ENCODE measurements at places on chromosomes 6 and 20.

DNA sequence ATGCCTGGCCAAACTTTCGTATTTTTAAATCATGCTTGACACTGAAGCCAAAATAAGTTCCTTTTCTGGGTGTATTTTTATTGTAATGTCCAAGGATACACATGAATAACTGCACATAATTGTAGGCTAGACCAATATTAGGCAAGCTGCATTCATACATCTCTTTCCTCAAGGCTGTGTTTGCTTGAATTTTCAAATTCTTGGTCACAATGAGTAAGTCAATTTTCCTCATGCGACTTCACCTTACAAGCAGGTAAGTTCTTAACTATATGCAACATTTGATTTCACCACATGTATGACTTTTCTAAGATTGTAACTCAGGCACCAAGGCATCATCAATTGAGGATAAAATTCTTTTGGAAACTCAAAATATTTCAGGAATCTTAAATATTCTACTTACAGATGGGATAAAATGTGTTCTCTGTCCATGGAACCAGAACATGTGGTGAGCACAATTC, 112.4 kb upstream of the ZNF217 start:
- no peak for DNase-seq

DNA sequence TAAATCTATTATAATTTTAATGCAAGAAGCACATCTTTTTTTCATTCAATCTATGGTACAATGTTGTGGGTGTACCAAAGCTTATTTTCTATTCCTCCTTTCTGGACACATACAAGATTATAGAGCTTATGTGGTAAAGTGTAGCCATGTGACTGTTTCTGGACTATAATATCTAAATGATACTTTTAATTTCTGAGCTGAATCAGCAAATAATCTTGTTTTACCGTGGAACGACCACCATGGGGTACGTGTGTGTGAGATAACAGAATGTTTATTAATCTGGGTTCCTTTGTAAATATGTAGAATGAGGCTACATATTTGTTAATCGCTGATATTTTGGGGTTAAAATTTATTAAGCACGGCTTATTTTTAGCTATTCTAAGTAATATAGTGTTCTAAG, 111.5 kb upstream of the EYS start:
- no peak for DNase-seq

DNA sequence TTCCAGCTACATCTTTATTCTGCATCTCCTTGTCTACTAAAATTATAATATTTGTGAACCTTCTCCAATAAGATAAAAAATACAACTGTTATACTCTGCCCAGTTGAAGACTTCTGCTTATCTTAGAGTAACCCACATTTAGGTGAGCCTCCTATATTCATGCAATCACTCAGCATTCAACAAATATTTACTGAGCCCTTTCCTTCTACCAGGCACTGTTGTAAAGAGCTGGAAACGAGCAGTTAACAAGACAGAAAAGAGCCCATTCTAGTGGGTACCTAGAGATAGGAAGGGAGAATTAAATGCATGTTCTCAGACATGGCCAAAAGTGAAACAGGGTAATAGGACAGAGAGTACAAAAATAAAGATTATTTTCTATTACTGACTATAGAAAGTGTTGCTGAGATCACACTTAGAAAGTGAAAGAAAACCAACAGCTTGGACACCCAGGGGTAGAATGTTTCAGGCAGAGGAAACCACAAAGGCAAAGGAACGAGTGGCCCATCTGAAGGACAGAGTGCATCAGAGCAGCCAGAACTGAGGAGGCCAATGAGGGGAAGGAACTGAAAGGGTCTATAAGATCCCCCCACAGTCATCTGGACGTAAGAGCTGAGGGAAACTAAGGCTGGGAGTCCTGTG, 50.8 kb upstream of the SMLR1 start:
- no peak for DNase-seq

DNA sequence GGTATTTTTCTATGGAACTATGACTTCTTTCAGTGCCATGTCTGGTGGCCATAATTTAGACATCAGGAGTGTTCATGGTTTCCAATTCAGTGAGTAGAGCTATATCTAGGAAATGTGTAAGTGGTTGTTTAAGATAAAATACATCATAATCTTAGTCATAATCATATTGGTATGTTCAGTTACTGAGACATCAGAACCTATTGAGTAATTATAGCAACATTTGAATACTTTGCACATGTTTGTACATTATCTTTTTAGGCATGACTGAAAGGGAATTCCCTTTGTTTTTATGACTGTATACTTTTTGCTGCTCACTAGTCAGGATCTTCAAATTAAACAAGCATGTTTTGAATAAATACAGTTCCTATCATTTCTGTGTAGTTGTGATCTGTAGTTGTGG, 64.0 kb downstream of the STXBP5 start:
- no peak for DNase-seq

DNA sequence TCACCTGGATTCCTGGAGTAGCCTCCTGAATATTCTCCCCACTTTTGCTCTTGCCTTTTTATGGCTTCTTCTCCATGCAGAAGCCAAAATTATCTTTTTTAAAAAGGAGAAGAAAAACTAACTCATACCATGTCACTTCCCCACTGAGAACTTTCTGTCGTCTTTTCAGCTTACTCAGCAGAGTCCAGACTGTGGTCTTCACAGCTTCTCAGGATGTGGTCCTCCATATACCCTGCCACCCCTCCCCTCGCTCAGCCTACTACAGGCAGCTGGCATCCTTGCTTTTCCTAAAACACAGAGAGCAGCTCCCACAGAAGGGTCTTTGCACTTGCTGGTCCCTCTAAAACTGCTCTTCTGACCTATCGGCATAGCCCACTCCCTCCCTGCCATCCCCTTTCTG, 89.4 kb upstream of the ISM1 start:
- DNase-seq: no peak

DNA sequence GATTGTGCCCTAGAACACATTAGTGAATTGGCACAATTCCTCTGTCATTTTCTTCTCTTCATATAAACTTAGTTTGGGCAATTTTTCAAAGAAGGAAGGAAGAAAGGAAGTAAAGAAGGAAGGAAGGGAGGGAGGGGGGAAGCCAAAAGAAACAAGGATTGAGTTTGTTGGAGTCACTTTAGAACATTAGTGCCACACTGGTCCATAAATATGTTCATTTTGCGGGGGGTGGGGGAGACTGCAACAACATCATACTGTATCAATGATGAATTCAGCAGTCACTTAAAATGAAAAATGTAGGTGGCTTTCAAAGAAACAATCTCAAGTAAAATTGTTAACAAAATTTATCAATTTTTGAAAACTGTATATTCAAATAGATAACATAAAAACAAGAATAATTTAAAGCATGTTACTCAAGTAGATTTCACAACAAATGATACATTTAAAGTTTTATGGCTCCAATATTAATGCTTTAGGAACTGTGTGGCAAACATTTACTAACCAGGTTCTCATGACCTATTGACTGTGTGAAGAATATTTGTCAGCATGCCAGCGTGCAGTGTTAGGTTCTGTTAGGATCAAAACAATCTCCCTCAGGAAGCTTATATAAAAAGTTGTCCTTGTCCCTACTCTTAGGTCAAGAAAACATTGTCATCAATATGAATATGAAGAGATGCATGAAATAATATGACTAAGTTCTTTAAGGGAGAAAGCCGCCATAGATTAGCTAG, 208.1 kb upstream of the AGPAT4 start:
- no peak for DNase-seq

DNA sequence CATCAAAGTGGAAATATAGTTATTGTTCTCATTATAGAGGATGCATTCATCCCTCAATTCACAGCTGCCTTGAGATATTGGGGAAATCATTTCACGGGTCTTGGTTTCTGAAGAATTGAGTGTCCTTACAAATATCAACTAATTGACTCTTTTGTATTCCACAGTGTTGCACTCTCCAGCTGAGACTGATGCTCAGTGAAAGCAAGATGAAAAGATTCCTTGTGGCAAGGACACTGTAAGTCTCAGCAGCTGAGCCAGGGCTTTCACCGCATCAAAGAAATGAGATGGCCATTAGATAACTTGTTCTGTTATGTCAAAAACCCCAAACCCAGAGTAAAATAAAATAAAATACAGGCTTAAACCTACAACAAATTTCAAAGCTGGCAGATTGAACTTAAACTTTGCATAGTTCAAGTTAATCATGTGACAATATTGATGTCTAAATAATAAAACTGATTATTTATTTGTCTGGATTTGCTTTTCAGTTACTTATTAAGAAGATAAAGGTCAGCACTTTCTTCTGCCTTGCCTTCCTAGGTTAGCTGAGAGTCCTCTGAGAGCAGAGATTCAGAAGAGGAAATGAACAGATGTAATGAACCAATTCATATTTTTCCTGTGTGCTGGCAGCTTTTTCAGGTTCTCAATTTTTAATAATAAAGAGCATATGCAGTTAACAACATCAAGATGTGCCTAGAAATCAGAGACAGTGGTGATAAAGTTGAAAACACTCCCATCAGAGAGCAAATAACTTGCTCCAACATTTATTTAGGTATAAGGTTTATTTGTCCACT, 82.4 kb upstream of the SMLR1 start:
- DNase-seq: no peak

DNA sequence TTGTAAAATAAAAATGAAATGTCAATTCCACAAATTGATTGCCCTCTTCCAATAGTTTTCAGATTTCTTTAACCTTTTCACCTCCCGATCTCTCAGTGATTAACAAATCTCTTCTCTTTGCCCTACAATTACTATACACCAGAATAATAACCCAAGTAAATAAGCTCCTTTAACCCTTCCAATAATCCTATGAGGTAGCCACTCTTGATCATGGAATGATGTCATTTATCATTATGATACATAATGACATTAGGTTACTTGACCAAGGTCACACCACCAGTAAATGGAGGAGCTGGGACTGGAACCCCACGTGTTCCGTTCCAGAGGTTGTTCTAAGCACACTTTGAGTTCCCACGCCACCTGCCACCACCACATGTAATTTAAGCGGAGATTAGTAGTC, 54.8 kb downstream of the ADAT2 start:
- no peak for DNase-seq

GRCh38 chr6:163352011-163352685, 62.4 kb upstream of the QKI start:
- DNase-seq: no peak

- no peak for DNase-seq
Measured at GRCh38 chr6:139010674-139011073, 17.9 kb upstream of the ABRACL start.

- no peak for DNase-seq
Measured at GRCh38 chr6:137339929-137340559, 120.9 kb upstream of the IFNGR1 start.

GRCh38 chr6:106182455-106182854, 96.3 kb downstream of the PRDM1 start:
- DNase-seq: no peak

- no peak for DNase-seq
Measured at GRCh38 chr6:44080561-44081521, 46.4 kb downstream of the MRPL14 start.

Measured in SK-N-DZ (cell line).